ENCODE measurements at places on chromosomes 1 and 21. TPM values are rescaled to one million over a fixed set of nuclear protein-coding genes. Genes with fewer than 3 reads are reported as not detected.

DNA sequence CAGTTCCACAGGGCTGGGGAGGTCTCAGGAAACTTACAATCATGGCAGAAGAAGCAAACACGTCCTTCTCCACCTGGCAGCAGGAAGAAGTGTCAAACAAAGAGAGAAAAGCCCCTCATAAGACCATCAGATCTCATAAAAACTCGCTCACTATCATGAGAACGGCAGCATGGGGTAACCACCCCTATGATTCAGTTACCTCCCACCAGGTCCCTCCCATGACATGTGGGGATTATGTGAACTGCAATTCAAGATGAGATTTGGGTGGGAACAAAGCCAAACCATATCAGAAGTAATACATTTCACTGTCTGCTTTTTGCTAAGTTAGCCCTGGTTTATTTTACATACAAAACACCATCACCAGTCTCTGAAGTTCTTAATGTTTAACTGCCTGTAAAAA lies 68.5 kb downstream of the RBM11 start:
- H3K4me3 ChIP-seq: no peak overlapping the region
- no peak overlapping the region for H3K27ac ChIP-seq
- DNase-seq: no peak
- no peaks in the 10 kb centered on the region for H3K4me1 ChIP-seq
- H3K27me3 ChIP-seq: peaks cover 6% of the 10 kb centered on the region

Gene TFF2
- not detected for total RNA-seq

Gene CCDC185
- not detected for total RNA-seq

Gene ICOSLG
- 1.4 TPM for total RNA-seq

Gene C1orf185
- total RNA-seq: not detected

Gene CASP9
- total RNA-seq: 6.5 TPM
